ENCODE measurements at places on chromosomes 7 and 10.
A peak's percentile ranks its signal among the peaks of the same experiment; 100 is the strongest.

GRCh38 chr10:35306852-35307251, 29.5 kb upstream of the CCNY start:
- DNase-seq: no peak

GRCh38 chr7:66267249-66267648, 62.1 kb downstream of the TPST1 start:
- peak; percentile 89 for DNase-seq

GRCh38 chr7:123067814-123068213, 72.3 kb upstream of the TAS2R16 start:
- DNase-seq: no peak

- no peak for DNase-seq
These were observed 270.1 kb upstream of the FZD1 start for GRCh38 chr7:90994121-90994520.

- no peak for DNase-seq
These were observed 71.4 kb upstream of the ANTXRL start for GRCh38 chr10:46215426-46215825.

DNA sequence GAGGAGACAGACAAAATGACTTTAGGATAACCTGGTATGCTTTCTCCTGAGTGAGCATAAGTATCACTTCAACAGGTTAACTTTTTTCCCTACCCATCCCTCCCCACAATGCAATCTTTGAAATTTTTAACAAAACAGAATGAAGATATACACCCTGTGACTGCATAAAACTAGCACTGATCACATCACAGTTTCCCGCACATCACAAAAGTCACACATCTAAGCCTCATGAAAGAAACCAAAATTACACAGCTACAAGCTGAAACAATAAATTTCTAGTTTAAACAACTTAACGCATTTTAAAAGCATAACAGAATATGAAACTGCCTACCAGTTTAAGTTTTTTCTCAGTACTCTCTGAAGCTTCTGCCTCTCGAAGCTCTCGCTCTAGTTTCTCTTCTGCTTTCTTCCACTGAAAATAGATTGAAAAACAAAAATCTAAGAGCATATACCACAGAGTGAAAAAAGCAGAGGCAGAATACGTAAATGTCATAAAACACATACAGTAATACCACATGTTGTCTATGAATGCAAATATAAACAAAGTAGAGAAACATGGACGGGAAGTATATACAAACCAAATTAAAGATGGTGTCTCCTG, 18.1 kb downstream of the NOC3L start:
- DNase-seq: no peak

All from fibroblast of skin of left biceps (primary cell).